Stimulated activated CD8-positive, alpha-beta memory T cell treated with anti-CD3 and anti-CD28 coated beads, Interleukin-7, amount 100 ng/mL, for 1 hour (primary cell): ENCODE measurements at places on chromosomes 12 and 14.

GRCh38 chr14:97359341-97359740 lies 562.2 kb downstream of the VRK1 start:
- no peak for DNase-seq

DNA sequence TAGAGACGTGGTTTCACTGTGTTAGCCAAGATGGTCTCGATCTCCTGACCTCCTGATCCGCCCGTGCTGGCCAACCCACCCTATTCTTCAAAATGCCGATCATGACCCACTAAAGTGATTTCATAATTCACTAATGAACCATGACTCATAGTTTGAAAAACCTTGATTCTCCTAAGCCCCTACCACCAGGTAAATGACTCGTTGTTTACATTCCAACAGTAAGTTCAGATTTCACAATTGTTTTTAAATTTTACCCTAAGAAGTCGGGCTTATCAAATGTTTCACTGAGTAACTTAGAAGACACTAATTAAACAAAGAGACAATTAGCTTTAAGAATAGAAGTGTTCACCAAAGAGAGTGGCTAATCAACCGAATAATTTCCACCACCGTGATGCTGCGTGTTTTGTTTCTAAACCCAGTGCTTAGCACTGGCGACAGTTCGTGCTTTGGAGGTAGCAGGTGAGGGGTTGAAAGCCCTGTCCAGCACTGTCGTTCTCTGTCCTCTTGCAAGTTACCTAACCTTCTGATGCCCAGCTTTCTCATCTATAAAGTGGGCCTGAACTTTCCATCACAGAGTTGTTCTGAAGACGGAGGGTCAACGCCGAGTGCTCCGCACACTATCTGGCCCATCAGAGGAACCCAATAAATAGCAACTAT lies 136.5 kb downstream of the NTF3 start:
- DNase-seq = no peak

DNA sequence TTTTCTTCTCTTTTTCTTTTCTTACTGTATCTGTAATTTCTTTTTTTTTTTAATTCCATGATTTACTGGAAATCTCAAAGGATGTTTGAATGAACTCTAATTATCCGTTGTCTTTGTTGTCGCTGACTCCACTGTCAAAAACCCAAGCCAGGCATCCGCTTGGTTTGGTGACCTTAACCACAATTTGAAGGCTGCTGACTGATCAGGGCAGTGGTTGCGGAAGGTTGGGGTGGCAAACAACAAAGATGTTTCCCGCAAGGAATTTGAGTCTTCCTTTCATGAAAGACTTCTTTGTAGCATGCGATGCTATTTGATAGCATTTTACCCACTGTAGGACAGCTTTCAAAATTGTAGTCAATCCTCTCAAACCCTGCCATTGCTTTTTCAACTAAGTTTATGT lies 1013.8 kb downstream of the DIO2 start:
- DNase-seq = no peak

DNA sequence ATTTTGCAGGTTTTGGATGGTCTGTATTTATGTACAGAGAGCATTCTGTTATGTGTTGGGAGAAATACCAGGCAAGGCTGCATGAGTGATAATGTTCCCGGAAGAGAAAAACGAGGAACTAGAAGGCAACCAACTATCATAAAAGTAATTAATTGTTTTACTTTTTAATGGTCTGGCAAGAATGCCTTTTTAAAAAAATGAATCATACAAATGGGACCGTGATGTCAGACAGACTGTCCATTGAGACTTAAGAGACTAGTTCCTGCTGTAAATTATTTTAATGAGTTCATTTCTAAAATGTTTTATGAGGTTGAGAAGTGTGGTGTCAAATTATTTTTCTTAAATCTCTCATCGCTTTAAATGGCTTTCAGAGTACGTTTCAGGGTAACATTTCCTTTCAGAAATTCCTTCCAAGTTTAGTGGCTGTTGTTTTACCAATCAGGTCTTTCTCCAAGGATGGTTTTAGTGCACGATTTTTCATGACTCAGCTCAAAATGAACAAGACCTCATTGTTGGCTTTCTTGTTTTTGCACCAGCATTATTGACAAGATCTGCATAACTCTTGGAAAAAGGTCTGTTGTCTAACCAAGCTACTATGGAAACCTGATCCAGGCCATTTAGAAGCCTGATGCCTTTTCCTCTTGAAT lies 86.1 kb upstream of the ARHGAP5 start:
- no peak for DNase-seq

DNA sequence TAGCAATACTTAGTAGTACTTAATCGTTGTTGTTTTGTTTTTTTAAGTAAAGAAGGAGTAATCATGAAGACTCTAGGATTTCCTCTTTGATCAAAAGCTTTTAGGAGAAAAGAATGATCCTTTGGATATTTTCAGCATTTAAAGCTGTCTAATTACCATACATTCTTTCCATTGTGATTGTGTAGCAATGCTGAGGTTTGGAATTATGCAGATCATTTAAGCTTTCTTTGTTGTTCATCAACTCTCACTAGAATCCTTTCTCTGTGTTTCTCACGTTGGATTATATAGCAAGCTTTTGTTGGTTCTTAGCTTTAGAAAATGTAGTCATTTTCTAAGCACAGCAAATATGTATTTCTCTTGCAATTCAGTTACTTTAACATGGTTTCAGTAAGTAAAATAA lies 25.8 kb downstream of the CCDC91 start:
- no peak for DNase-seq
